Suppressor macrophage treated with lipopolysaccharide for 1 hour (primary cell): ENCODE measurements at places on chromosomes 11 and 22.

DNA sequence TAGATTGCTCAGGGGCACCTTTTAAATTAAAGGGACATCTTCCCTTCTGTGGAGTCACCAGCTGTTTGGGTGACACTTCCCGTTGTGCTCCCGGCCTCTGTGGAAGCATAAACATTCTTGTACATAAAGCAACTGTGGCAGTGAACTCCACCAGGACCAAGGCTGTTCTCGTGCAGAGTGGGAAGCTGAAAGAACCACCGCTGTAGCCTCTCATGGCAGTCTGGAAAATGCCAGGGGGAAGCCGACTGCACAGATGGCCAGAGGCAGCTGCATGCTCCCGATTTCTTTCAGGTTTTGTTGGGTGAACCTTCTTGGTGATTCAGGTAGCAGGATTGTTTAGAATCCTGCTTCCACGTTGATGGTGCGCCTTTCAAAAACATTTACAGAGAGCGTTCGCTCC, 10.3 kb downstream of the UBASH3B start:
- DNase-seq, result no peak

GRCh38 chr22:27223317-27224177, 566.2 kb downstream of the MIAT start:
- peak; percentile 69 for DNase-seq

GRCh38 chr11:132472411-132473172, 1059.7 kb downstream of the OPCML start:
- no peak for DNase-seq

DNA sequence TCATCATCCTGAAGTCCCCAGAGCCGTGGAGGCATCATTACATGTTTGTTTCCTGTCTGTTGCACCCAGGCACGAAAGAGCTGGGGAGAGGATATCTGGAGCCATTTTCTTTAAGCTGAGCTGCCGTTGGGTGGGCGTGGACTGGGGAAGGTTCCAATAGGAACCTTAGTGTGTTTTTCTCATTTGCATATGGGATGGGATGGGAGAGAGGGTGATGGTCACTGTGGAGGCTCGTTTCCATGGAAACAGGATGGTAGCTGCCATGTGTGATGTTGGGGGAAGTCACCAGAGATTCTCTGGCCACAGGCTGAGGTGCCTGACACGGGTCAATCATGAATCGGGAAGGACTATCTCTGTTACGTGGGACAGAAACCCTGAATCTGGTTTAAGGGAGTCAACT, 39.7 kb downstream of the CACNA1I start:
- no peak for DNase-seq

DNA sequence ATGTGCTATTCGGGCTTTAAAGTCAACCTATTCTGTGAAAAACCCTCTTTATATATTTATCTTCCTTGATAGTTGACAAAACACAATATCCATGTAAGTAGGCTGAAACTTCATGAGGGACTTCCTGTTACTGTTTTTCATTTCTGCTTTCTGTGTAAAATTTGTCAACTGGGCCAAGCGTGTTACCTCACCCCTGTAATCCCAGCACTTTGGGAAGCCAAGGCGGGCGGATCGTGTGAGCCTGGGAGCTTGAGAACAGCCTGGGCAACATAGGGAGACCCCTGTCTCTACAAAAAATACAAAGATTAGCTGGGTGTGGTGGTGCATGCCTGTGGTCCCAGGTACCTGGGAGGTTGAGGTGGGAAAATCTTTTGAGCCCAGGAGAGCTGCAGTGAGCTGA, 66.5 kb upstream of the SLC25A18 start:
- DNase-seq, result peak; percentile 77

- DNase-seq, result no peak
Observed at GRCh38 chr11:5394091-5394490, 10.5 kb downstream of the OR51M1 start.

GRCh38 chr22:39722501-39722900, 151.9 kb downstream of the CACNA1I start:
- no peak for DNase-seq

GRCh38 chr22:41491374-41492100, 22.6 kb downstream of the ACO2 start:
- no peak for DNase-seq

DNA sequence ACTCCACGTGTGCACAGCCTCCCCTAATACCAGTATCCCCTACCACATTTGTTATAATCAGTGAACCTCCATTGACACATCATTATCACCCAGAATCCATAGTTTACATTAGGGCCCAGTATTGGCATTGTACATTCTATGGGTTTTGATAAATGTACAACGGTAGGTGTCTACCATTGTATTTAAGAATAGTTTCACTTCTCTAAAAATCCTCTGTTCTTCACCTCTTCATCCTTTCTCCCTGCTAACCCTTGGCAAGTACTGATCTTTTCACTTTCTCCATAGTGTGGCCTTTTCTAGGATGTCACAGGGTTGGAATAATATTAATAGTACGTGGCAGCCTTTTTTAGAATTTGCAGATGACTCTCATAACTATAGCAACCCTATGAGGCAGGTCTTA, 353.8 kb downstream of the DDX10 start:
- DNase-seq, result no peak

- DNase-seq, result peak; percentile 62
Observed at GRCh38 chr11:94922321-94923003, 50.9 kb downstream of the CWC15 start.

GRCh38 chr11:512761-513595, 5.9 kb upstream of the RNH1 start:
- no peak for DNase-seq
